Stimulated activated CD8-positive, alpha-beta memory T cell treated with anti-CD3 and anti-CD28 coated beads, Interleukin-15, amount 100 ng/mL, for 48 hours (primary cell): ENCODE measurements at places on chromosomes 1 and 21.

GRCh38 chr1:41894101-41894807 lies 24.5 kb downstream of the HIVEP3 start:
- no peak for DNase-seq

GRCh38 chr21:38490411-38491020 lies 7.8 kb downstream of the ERG start:
- DNase-seq: no peak

GRCh38 chr1:246680190-246680589 lies 44.0 kb upstream of the SCCPDH start:
- no peak for DNase-seq

- no peak for DNase-seq
Observed at GRCh38 chr21:32934829-32935228, 90.9 kb upstream of the OLIG2 start.

- no peak for DNase-seq
Observed at GRCh38 chr1:190273161-190273560, 204.5 kb downstream of the BRINP3 start.

DNA sequence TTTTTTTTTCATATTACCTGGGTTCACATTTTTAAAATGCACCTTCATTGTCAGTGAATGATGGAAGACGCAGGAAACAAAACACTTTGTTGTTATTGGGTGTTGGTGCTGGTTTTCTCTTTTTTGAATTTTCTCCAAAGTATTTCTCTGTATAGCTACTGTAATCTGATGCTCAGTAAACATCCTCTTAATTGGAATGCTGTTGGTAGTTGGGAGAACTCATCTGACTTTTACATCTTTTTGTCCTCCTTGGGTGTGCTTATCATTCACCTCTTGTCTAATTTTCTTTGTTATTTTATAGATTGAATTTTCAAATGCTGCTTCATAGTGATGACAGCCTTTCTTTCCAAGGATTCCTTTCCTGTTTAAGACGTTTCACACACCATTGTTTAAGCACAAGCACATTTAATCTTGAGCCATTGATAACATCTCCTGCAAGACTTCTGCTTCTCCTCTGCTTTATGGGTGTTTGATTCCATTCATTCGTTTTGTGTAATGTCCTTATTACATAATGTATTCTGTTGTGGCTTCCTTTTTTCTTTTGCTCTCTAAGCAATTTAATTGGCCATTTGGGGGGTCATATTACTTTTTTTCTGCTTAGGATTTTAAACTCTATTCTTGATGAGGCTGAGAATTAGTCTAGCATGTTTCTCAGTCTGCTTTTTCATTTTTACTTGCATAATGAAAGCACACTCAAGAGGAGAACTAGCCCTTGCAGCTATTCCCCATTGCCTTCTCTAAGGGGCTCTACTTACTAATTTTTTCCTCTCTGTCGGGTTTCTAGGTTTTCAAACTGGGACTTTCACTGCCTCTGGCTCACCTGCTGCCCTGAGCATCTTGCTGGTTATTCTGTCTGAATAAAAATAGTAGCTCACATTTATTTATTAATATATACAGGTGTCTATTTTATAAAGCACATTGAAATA lies 42.0 kb upstream of the CD34 start:
- no peak for DNase-seq

DNA sequence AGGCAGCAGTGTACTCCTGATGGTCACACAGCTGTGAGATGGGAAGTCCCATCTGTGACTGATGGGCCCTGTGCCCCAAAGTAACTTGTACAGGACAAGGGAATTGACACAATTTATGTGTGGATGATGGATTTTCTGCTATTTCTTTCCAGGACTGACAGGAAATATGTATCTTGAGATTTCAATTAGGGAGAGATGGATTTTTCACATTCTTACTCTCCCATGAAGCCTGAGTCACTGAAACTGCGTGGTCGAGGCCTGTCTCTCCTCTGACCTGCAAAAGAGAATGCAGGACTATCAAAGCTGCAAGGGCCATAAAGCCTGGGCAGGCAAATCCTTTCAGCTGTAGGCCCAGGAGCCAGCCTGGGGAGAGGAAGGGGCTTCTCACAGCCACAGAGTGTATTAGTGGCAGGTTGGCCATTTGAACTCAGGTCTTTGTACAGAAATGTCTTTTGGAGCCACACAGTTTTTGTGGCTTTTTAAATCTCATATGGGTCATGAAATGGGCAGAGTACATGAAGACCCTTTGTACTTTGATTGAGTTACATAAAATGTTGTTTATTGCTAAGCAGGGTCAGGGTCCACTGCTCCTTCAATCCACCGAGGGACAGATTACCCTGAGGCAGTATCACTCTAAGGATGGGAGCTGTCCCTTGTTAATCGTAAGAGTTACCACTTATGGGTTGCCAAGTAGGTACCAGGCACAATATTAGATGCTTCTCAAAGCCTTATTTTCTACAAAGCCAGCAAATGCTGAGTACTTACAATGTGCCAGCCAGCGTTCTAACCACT lies 14.8 kb downstream of the ALX3 start:
- DNase-seq: no peak

- no peak for DNase-seq
Observed at GRCh38 chr1:210358626-210359025, 29.9 kb downstream of the HHAT start.

GRCh38 chr1:47713333-47713953 lies 275.6 kb downstream of the FOXD2 start:
- DNase-seq: no peak

- no peak for DNase-seq
Observed at GRCh38 chr1:203453616-203454015, 22.0 kb upstream of the PRELP start.

GRCh38 chr1:17004466-17005364 lies 7.0 kb downstream of the ATP13A2 start:
- no peak for DNase-seq

DNA sequence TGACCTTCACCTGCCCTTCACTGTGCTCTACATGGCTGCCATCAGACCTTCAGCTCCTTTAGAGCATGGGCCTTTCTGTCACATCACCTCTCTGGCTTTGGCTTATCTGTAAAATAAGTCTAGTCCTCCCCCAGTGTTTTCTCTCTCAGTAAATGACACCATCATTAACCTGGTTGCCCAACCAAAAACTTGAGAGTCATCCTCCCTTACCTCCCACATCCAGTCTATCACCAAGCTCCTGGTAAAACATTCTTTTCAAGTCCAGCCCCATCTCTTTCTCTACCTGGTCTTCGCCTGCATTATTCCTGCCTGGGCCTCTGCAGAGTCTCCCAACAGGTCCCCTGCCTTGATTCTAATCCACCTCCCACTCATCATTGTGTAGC lies 13.1 kb downstream of the SLC26A9 start:
- no peak for DNase-seq

DNA sequence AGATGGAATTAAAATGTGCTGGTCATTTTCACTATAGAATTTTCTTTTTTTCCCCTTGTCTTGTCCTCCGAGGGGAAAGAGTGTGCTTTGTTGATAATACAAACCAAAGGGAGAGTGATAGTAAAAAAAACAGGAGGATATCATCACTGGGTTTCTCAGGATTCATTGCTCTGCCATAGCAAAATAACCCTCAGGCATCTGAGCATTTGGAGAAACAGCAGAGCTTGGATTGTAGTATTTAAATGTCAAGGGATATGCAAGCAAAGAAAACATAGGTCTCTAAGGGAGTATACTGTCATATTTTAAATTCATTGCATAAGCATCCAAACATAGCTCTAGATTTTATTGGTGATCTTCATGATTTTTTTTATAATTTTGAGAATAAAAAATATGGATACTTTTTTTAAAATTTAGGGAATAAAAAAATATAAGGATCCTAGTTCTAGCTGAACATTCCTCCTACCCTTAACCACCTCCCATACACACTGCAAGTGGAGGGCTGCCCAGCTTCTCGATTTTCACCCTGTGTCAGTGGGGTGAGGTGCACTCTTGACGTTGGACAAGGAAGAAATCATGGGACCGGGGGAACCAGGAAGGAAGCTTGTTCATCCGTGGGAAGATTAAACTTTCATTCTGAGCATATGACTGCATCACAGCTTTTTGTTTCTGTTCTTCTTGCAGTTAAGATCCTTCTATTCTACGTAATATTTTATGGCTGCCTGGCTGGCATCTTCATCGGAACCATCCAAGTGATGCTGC lies 4.4 kb downstream of the ATP1B1 start:
- DNase-seq: no peak

DNA sequence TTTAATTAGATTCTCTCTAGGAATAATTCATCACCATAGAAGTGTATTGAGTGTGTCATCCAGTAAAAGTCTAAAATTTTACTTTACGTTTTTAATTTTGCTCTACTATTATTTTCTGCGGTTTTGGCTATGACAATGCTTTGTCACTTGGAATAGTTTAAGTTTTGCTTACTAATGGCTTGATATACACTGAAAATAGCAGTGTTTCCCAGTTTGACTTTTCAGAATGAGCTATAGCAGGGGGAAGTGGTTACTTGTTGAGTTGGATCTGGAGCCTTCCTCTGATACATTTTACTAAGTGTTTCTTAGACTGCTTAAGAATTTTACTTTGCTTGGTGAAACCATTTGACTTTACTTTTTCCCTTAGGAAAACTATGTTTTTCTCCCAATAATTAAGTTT lies 5.0 kb downstream of the DNAJC16 start:
- no peak for DNase-seq

DNA sequence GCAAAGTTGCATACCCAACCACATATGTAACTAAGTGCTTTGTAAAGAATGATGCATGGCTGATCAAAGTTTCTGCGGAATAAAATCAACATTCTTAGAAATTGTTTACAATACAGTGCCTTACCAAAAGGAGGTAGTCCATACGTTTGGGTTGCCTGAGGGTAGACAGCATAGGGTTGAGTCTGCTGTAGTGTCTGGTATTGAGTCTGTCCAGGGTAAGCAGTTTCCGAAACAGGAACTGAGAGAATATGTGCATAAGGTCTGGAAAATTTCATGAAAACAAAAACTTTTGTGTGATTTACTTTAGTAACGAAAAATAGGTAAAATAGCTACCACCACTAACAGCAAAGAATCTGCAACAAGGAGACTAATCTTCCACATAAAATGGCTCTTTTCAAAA lies 53.0 kb downstream of the EYA3 start:
- DNase-seq: no peak

DNA sequence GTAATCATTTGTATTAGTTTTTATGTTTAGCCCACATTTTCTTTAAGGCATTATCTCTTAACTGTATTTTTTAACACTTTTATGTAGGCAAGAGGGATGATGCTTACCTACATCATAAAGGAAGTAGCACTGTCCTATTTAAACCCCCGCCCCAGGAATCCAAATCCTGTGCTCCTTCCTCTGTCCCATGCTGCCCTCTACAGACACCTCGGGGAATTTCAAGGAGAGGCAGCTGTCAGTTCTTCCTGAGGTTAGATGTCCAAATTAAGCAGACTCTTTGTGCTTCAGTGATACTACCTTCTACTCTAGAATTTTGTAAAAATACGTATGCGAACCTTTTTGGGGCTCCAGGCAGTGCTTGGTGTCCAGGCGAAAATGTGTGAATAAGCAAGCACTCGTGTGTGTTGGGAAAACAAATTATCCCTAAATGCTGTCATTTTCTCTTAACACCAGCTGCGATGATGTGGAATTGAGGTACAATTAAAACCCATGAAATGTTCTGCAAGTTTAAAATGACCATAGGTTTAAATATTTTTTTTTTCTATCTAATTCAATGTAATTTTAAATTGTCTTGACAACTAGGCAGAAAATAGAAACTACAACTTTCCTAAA lies 19.2 kb downstream of the CRCT1 start:
- no peak for DNase-seq

GRCh38 chr1:94951046-94951445 lies 24.1 kb upstream of the CNN3 start:
- DNase-seq: no peak

GRCh38 chr1:24699628-24700027 lies 45.6 kb upstream of the CLIC4 start:
- DNase-seq: no peak

- peak; percentile 28 for DNase-seq
Observed at GRCh38 chr1:43836267-43836951, 97.2 kb upstream of the ARTN start.

DNA sequence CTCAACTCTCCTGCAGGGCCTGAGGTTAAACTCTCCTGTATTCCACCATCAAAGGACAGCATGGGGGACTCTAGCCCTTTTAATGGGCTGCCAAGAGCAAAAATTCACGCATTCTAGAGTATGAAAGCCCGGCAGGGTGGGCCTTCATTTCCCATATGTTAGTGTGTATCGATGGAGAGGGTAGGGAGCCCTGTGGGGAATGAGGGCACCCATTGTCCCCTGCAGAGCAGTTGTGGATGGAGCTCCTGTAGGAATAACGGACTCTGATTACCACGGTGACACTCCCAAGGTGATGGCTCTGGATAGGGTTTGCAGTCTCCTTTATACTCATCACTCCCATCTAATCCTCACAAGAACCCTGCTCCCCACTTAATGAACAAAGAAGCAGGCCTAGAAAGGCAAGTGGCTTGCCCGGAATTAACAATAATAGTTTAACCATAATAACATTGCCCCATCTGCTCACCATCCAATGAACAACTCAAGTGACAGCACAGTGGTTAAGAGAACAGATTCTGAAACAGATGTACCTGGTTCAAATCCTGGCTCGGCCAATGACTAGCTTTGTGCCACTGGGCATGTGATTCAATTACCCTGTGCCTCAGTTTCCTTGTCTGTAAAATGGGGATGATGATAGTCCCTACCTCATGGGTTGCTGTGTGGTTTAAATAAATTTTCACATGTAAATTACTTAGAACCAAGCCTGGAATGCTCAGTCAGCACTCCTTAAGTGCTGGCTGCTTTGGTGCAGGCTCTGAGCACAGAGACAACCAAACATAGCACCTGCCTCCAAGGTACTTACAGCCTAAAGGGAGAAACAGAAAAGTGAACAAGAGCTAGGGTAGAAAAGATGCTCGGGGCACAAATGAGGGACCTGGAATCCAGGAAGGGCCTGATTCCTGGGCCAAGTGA lies 29.0 kb downstream of the HIVEP3 start:
- DNase-seq: no peak

DNA sequence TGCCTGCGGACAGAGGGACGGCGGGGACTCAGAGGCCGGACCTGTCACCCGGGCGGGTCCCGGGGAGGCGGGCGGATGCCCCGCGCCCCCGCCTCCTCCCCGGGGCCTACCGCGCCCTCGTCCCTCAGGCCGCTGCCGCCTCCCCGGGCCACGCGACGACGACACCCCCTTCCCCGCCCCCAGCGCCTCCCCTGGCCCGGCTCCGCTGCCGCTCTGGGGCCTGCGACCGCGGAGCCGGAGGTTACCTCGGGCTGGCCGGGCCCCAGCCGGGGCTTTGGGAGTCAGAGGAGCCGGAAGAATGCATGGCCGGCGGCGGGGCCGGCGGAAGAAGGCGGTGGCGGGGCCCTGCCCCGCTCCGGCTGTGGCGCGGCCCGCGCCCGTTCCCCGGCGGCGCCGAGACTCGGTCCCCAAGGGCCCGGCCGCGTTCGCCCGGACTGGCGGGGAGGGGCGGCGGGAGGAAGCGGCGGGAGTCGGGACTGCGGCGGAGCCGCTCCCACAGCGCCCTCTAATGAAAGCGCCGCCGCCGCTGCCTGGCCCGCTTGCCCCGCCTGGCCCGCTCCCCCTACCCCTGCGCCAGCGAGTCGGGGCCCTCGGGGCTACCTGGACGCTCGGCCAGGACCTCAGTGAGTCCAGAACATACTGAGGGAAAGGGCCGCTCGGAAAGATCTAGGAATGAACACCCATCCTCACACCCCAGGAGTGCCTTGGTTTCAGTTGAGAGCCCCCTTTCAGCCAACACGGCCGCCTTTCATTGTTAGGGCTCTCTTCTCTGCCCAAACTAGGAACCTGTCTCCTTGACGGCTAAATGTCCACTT lies at the start of gene LPGAT1:
Gene LPGAT1, minus strand, starts transcription at position 436 of the 815 bp plus-strand sequence. CDS start 1,467 bp downstream, outside the sequence.
- peak; percentile 57 for DNase-seq
